ENCODE measurements at places on chromosomes 4 and X. TPM values are rescaled to one million over a fixed set of nuclear protein-coding genes. Genes with fewer than 3 reads are reported as not detected.

DNA sequence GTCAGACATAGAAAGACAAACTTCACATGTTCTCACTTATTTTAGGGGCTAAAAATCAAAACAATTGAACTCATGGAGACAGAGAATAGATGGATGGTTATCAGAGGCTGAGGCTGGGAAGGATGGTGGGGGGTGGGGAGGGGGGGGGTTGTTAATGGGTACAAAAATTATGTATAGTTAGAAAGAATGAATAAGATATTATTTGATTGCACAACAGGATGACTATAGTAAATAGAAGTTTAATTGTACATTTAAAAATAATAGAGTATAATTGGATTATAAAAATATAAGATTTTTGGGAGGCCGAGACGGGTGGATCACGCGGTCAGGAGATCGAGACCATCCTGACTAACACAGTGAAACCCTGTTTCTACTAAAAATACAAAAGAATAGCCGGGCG is 33.3 kb downstream of the CORIN start:
- ATAC-seq: no peak

- peak; percentile 28 for ATAC-seq
Observed at GRCh38 chrX:141402897-141403610, 160.7 kb upstream of the SPANXC start.

GRCh38 chrX:19862634-19863211 is 24.7 kb downstream of the SH3KBP1 start:
- no peak for ATAC-seq

DNA sequence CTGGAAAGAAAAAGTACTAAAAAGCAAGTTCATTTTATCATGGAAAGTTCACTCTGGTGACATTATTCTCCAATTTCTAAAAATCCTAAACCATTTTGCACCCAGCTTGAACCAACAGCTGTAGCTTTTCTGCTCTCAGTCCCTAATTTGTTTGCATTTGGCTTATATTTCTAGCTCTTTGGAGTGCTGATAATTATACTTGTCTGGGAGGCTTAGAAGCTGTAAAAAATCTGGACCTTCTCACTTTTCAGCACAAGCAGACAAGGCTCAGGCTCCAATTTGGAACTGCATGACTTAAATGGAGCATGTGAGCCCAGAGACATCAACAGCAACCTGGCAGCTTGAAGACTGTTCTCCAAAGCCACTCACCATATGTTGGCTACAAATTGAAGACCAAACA is 170.9 kb upstream of the PCDH18 start:
- no peak for ATAC-seq

DNA sequence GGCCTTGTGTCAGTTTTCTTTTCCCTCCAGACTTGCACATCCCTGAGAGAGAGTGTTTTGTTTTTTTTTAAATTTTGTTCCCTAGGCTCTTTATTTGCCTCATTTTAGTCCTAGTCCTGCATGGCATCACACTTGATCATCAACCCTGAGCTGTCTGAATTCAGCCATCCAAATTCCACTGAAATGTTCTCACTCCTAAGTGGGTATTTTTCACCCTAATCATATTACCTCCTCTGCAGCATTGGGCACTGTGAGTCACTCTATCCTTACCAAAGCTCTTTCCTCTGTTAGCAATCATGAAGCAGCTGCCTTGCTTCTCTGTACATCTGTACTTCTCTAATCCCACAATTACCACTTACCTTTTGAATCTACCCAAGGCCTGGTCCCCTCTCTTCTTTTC is 356.6 kb upstream of the MAGEB2 start:
- no peak for ATAC-seq

GRCh38 chr4:103887191-103887590 is 167.4 kb upstream of the TACR3 start:
- no peak for ATAC-seq

DNA sequence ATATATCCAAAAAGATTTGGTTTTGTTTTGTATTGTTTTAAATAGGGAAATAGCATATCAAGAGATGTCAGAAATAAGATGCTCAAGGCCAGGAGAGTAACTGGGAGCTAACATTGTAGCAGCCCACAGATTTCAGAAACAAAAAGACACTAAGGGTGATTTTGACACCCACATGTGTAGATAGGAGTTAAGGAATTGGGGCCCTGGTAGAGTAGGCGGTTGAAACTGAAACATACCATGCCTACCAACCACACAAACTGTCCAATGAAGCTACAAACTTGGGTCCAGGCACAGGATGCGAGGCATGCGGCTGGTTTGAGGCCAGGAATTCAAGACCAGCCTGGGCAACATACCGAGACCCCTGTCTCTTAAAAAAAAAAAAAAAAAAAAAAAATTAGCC is 6.3 kb upstream of the HSPA4L start:
- no peak for ATAC-seq

The CTAG2 gene
- total RNA-seq: not detected

Measured in gastroesophageal sphincter (tissue), 4 donors.